OCI-LY7 (cell line): ENCODE measurements at places on chromosomes 12 and 14. TPM values are rescaled to one million over a fixed set of nuclear protein-coding genes. Genes with fewer than 3 reads are reported as not detected.

Gene KRT82
- total RNA-seq: not detected in 2 replicates

Gene DIO3
- total RNA-seq: not detected in 2 replicates

Gene ARL6IP4
- 213 and 228 TPM in 2 replicates for total RNA-seq

Gene GPR137C
- total RNA-seq: 3.2 and 3.9 TPM in 2 replicates

Gene RESF1
- 46.3 and 60.8 TPM in 2 replicates for total RNA-seq

Gene VRTN
- not detected in 2 replicates for total RNA-seq

Gene SYNDIG1L
- total RNA-seq: not detected in 2 replicates

Gene LRIG3
- not detected in 2 replicates for total RNA-seq

Gene GLIPR1L1
- not detected in 2 replicates for total RNA-seq

Gene ARL1
- total RNA-seq: 68.1 and 75.3 TPM in 2 replicates

Gene HNF1A
- not detected in 2 replicates for total RNA-seq

Gene KCNK10
- 0.68 and 1.00 TPM in 2 replicates for total RNA-seq

Gene NID2
- total RNA-seq: not detected in 2 replicates
